ENCODE measurements at places on chromosomes 2 and 18.

- DNase-seq = no peak
These were observed 85.4 kb downstream of the DPP4 start for GRCh38 chr2:161988589-161988988.

- no peak for DNase-seq
These were observed 146.8 kb upstream of the PXDN start for GRCh38 chr2:1891147-1891546.

DNA sequence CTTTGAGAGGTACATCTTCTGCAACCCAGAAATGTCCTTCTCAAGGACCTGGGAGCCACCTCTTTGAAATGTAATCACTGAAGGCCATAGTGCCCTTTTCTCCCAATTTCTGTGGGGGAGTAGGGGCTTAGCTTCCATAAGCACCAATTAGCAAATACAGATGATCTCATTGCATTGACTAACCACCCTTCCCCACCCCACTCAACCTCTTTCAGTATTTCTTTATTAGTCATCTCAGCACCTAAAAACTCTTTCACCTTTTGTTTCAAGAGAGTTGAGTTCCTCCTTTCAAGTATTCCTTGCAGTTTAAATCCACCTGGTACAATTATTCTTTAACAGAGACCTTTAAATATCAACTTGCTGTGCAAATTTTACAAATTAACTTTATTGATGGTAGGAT lies 1011.8 kb upstream of the CDH2 start:
- DNase-seq = no peak

DNA sequence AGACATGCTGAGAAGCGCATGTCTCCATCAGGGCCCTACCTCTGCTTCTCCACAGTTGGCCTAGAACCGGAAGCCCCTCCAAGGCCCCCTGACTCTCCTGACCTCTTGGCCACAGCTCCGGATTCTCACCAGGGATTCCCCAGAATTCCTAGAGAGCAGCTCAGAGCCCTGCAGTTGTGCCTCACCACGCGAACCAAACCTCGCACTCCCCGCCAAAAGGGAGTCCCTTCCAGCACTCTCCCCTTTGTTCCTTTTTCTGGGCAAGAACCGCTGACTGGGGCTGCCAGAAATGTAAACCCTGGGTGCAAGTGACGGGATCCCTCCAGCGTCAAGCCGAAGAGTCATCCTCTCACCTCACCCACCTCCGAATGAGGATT lies 36.7 kb downstream of the AFF3 start:
- DNase-seq = no peak

GRCh38 chr18:6929370-6930102 lies 188.1 kb downstream of the LAMA1 start:
- DNase-seq = no peak

GRCh38 chr2:222641336-222641735 lies 14.6 kb downstream of the FARSB start:
- no peak for DNase-seq

GRCh38 chr18:7856733-7857132 lies 289.6 kb downstream of the PTPRM start:
- no peak for DNase-seq

- DNase-seq = no peak
These were observed 89.9 kb upstream of the SLC1A4 start for GRCh38 chr2:64899081-64899865.

GRCh38 chr2:113986762-113987290 lies 96.9 kb downstream of the ACTR3 start:
- no peak for DNase-seq

GRCh38 chr2:191892391-191892790 lies 45.5 kb upstream of the CAVIN2 start:
- no peak for DNase-seq

- no peak for DNase-seq
These were observed 592.3 kb downstream of the THSD7B start for GRCh38 chr2:137357634-137358033.

DNA sequence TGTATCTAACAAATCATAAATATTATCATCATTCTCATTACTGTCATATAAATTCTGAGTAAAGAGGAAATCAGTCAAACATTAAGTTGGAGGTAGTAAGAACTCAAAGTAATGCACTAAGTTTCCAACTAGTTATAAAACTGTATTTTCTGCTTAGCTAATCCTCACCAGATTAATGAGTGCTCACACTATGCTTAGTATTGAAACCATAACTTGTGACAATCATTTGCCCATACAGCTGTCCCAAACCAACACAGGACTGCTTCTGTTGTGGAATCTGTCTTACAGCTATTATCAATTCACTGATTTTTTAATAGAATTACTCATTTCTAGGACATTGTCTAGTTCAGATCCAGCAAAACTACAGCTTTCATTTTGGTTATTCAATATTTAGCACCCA lies 41.5 kb upstream of the TANK start:
- no peak for DNase-seq

DNA sequence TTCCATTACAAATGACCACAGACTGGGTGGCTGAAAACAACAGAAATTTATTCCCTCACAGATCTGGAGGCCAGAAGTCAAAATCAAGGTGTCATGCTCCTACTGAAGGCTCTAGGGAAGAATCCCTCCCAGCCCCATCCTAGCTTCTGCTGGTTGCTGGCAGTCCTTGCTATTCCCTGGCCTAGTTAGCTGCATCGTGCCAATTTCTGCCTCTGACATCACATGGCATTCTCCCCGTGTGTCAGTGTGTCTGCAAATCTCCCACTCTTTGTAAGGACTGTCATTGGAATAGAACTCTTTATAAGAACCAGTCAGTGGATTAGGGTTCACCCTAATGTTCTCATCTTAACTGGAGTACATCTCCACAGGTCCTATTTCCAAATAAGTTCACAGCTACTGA lies 30.5 kb upstream of the NCKAP5 start:
- no peak for DNase-seq

DNA sequence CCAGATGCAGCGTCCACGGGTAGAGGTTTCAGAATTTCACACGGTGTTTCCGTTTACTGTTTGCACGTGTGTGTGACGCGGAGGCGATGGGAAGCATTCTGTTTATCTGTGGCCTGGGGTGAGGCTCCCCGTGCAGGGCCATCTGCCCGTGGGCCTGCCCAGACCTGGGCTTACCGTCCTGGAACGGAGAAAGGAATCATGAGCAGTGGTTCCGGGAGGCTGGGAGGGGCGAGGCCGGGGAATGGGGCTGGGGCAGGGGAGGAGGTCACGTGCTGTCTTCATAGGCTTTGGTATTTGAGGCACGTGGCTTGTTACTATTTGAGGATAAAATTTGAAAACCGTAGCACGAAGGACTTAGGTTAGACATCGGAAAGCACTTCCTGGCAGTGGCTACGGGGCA lies 77.9 kb downstream of the RTP5 start:
- no peak for DNase-seq

GRCh38 chr2:219612577-219613286 lies 14.7 kb upstream of the SLC4A3 start:
- no peak for DNase-seq

DNA sequence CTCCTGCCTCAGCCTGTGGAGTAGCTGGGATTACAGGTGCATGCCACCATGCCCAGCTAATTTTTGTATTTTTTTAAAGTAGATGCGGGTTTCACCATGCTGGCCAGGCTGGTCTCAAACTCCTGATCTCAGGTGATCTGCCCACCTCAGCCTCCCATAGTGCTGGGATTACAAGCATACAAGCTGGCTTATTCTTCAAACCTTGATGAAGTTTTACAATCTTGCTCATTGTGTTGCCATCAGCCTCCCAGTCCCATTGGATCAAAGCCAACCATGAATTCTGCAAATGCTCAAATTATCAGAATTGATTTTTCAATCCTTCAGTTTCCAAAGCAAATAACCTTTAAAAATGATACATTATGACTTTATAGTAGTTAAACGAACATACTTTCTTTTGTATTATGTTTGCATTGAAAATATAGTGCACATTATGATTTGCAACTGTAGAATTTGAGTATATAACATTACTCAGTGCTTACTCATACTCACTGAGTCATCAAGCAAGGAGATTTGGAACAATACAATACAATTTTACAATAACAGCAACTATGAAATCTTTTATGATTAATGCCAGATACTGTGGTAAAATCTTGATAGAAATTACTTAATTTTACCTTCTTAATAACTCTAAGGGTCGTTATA lies 1491.9 kb upstream of the CELF4 start:
- no peak for DNase-seq

DNA sequence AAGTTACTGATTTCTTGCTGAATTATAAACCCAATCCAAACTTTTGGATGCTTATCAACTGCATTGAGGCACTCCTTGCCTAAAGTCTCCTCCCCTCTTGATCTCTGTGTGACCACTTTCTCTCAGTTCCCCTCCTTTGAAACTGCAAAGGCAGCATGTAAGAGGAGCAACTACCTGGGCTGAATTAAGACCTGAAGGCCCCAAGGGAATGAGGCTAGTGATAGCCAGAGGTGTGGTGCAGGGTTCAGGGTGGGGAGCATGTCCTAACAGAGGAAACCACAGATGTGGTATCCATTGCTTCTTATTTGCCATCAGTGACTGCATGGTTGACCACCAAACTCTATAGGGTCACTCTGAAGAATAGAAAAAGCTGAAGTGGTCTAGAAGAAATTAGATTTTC lies 557.9 kb downstream of the TNS1 start:
- no peak for DNase-seq

DNA sequence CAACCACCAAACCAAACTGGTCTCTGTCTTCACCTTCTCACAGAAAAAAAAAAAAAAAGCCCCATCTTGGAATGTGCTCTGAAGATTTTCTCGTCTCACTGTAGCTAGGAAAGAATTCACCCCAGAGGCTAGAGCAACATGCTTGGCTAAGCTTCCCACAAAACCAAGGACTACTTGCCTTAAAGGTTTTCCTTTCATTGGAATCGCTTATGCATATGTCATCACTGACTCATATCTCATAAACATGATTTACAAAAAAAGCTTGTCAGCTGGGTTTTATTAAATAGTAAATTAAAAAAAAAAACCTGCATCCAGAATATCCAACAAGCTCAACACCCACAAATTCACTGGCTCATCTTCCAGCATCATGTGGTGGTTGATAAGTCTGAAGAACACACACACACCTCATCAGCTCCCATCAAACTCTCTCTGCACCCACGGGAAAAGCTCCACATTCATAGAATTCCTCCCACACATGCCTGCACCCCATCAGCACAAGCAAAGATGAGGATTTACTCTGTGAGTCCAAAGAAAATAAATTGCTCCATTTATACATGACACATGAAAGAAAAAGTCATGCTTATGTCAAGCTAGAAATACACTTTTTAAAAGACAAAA lies 182.0 kb upstream of the TRIB2 start:
- DNase-seq = no peak

GRCh38 chr2:240622531-240623235 lies 2.6 kb upstream of the GPR35 start:
- DNase-seq = no peak

- DNase-seq = no peak
These were observed 109.5 kb downstream of the MAP2 start for GRCh38 chr2:209533391-209533790.

GRCh38 chr2:151904021-151904420 lies 75.8 kb upstream of the ARL5A start:
- no peak for DNase-seq

GRCh38 chr2:141399270-141399669 lies 731.5 kb downstream of the LRP1B start:
- DNase-seq = no peak

- DNase-seq = no peak
These were observed 36.3 kb upstream of the GREB1L start for GRCh38 chr18:21205695-21206094.

DNA sequence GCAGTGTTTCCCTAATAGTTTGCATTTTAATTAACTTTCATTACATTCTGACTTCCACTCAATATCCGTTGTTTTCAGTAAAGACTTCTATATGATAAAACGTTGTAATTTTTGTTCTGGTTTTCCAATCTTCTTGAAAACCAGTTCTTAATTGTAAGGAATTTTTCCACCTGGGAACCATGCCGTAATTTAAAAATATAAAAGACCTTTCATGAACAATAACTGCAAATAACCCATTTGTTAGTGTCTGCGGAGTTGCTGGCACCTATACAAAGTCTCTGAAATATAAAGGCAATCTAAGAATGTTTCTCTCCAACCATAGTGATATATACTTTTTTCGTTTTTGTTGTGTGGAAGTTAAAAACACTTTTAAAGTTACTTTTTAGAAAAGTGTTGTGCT lies 7.7 kb upstream of the SATB2 start:
- DNase-seq = no peak

DNA sequence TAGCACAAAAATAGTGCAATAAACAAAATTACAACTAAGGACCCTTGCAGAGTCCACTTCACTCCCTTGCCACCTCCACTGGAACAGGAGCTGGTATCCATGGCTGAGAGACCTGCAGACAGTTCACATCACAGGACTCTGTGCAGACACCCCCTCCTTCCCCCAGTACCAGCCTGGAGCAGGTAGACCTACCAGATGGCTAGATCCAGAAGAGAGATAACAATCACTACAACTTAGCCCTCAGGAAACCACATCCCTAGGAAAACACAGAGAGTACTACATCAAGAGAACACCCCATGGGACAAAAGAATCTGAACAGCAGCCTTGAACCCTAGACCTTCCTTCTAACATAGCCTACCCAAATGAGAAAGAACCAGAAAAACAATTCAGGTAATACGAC lies 49.8 kb downstream of the FBXO15 start:
- DNase-seq = no peak

GRCh38 chr2:50820176-50820575 lies 211.8 kb downstream of the NRXN1 start:
- no peak for DNase-seq

GRCh38 chr2:20186078-20186854 lies 38.7 kb downstream of the SDC1 start:
- no peak for DNase-seq

- DNase-seq = no peak
These were observed 78.9 kb downstream of the SRBD1 start for GRCh38 chr2:45532181-45532580.

GRCh38 chr2:49224426-49225010 lies 70.2 kb upstream of the FSHR start:
- DNase-seq = no peak

DNA sequence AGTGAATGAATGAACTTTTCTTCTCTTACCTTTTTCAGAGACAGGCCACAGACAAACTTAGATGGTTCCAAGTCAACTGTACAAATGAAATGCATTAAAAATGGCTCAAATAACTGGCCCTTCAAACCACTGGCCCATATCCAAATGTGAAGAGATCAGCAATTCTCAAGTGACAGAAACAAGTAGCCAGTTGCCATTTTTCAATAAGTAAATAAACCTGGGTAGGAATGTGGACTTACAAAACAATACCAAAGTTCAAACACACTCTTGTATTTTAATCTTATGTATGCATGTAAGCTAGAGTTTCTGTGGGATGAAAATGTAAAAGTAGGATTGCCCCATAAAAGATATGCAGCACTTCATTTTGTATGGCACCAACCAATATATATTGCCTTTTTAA lies 129.2 kb downstream of the MEP1B start:
- no peak for DNase-seq

DNA sequence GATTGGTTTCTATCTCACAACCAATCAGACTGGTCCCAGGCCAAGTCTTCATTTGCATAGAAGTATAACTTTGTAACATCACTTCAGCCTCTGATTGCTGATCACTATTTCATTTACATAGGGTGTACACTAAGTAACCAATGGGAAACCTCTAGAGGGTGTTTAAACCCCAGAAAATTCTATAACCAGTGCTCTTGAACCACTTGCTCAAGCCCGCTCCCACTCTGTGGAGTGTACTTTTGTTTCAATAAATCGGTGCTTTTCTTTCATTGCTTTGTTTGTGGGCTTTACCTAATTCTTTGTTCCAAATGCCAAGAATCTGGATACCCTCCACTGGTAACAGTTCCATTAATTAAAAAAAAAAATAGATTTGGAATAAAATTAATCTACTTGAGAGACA lies 77.0 kb downstream of the TMEFF2 start:
- DNase-seq = no peak
